ENCODE measurements at places on chromosomes 5 and 9.
A peak's percentile ranks its signal among the peaks of the same experiment; 100 is the strongest.

- DNase-seq: no peak
Observed at GRCh38 chr5:174900240-174900865, 176.0 kb downstream of the MSX2 start.

DNA sequence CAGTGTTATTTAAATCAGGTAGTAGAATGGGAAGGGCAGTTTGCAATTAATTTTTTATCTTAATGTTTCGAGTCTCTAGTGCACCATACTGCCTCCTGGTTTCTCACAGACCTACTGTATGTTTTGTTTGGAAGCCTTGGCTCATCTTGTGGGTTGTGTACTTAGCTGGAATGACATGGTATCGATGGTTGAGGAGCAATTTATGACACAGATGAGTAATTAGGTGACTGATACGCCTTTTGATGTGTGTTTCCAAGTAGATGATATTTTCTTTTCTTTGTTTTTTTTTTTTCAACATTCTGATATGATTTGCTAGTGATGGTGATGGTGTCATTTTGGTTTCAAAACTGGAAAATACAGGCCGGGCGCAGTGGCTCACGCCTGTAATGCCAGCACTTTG, 16.1 kb downstream of the BASP1 start:
- DNase-seq: no peak

DNA sequence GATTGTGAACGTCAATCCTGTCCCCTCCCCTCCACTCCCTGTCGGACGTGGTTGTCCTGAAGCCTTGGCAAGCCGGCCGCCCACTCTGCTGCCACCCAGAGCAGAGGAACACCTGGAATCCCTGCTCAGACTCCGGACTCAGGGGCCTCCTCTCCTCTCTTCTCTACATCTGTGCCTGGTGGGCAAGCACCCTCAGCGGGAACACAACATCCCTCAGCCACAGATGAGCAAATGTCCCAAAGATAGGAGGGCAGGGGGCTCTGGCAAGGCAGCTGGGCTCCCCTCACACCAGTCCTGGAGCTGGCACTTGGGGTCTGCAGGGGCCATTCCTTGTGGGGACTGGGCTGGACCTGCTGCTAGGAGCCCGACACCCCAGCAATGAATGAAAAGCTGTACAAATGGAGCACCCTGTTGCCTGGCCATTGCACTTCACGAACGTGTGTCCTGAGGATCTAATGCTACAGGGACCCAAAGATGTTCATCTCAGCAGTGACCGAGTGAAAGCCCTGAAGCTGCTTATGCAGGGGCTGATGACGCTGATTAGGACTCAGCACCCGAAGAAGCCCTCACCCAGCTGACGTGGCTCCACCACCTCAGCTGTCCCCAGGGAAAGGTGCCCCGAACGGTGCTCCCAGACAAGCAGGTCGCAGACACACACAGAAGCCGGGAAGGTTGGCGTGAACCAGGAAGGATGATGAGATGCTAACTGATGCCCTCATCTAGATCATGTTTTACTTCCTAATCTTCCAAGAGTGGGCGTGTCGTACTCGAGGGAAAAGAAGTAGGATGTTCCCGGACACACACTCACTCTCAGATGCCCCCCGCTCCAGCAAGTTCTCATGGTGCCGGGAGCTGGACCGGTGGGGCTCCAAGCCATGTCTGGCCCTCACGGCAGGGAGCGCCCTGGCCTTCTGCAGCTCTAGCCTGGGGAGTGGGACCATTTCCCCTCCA, 177.0 kb upstream of the PPP1R26 start:
- DNase-seq: no peak

GRCh38 chr5:179904463-179905160, 3.1 kb downstream of the TBC1D9B start:
- no peak for DNase-seq

DNA sequence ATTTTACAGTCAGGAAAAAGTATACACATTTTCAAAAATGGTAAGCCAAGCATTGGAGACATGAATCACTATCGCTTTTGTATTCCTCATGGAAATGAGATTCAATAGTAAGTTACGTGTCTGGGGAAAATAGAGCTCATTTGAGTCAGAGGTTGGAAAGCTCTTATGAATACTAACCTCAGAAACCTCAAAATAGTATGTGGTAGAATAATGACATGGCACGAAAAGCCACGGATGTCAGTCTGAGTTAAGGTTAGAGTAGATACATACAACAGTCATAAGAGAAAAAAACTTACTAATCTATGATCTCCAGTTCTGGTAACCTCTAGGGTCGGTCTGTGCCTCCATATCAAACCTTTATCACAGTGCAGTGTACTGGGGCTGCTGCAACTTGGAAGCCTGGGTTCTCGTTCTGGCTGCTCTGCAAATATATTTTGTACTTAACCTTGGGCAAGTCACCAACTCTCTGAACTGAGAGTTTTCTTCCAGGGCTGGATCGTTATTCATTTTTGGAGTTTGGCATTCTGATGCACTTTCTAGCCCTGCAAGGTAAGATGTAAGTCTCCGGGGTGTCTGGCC, 31.8 kb downstream of the MAP1B start:
- DNase-seq: no peak

DNA sequence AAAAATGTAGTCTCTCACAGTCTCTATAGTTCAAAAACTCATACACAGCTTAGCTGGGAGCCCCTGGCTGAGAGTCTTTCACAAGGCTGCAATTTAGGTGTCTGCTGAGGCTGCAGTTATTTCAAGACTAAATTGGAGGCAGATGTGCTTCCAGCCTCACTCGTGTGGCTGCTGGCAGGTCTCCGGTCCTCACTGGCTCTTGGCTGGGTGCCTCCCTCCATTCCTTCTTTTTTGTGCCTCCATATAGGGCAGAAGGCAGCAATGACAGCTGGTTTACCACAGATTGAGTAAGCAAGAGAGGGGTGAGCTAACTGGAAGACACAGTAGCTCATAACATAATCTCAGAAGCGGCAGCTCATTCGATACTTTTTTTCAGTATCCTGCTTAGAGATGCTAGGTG, 2167.7 kb upstream of the WWC1 start:
- DNase-seq: no peak

DNA sequence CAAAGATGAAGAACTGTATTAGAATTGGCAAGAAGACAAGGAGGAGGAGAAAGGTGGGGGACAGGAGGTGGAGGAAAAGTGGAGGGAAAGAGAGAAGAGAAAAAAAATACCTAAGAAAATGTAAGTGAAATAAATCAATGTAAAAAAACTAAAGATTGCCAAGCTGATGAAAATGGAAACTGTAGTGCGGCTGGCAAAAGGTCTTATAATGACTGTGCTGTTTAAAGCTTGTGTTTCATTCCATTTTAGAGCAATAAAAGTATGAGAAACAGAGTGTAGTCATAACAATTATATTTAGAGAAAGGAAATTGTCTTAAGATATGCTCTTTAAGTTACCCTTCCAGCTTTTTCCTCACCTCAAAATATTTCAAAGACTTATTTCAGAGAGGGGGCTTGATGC, 670.5 kb upstream of the SEMA6A start:
- no peak for DNase-seq

GRCh38 chr5:170166101-170166500, 60.4 kb downstream of the FOXI1 start:
- DNase-seq: no peak

DNA sequence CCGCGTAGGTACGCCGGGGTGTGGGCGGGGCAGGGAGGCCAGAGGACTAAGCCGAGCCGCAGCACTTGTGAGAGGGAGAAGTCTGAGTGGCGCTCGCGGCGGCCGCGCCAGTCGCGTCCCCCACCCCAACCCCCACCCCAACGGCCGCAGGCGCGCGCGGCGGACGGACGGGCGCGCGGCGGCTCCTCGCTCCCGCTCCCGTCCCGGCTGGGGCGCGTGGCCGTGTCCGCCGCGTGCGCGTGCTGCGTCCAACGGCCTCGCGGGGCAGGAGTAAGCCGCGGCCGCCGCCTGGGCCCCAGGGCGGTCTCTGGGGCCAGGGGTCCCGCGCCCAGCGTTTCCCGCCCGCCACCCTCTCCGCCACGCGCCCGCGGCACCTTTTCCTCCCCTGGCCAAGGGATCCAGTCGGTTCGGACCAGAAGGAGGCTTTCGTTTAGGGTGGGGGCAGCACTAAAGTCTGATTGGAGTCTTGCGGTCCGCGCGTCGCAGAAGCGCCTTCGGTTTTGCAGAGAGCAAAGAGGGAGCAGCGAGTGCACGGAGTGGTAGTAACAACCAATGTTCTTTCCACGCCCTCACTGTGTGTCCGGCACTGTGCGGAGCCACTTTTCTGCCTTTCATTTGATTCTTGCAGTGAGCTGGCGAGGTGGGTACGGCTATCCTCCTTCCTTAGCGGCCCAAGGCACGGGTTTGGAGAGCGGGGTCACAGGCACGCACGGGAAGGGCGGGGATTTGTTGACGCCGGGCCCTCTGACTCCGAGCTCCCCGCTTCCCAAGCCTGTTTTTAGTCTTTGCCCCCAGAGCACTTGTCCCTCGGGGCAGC, 483 bp downstream of the G3BP1 start:
- DNase-seq: peak; percentile 37

DNA sequence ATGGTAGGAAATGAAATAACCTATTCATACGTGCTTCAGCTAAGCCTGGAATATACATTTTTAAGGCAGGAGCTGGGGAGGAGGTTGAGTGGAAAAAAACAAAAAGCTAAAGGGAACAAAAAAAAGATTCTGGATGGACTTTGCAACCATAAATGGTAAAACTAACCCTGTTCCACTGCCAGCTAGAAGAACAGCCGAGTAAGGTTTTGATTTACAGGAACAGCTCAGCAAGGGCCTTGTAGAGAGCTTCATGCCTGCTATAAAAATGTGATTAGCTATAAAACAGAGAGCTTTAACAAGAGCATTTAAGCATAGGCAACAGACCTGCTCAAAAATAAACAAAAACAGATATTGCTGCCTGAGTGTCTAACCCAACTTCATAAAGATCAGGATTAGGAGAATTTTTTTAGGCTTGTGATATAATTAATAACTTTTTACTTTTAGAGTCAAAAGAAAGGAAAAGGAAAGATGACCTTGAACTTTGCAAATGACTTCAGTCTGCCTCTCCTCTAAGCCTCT, 194.8 kb downstream of the FBXL7 start:
- DNase-seq: no peak

DNA sequence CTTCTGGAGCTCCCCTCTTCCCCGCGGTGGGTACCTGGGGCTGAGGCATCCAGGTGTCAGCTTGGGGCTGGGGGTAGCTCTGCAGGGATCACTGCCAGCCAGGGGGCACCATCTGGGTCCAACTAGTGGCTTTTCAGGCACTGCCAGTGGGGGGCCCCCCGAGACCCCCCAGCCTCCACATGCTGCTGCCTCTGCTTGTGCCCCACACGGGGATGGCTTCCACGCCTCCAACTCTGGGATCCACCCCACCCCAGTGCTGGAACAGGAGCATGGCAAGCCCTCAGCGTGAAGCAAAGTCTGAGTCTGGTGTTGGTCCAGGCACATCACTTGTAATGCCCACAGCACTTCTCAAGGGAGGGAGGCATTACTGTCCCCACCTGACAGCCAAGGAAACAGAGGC, 260.5 kb upstream of the MVB12B start:
- DNase-seq: no peak

- peak; percentile 26 for DNase-seq
Observed at GRCh38 chr5:16178745-16179372, 732 bp downstream of the MARCHF11 start.

GRCh38 chr5:172777881-172778814, 7.2 kb upstream of the DUSP1 start:
- peak; percentile 59 for DNase-seq

DNA sequence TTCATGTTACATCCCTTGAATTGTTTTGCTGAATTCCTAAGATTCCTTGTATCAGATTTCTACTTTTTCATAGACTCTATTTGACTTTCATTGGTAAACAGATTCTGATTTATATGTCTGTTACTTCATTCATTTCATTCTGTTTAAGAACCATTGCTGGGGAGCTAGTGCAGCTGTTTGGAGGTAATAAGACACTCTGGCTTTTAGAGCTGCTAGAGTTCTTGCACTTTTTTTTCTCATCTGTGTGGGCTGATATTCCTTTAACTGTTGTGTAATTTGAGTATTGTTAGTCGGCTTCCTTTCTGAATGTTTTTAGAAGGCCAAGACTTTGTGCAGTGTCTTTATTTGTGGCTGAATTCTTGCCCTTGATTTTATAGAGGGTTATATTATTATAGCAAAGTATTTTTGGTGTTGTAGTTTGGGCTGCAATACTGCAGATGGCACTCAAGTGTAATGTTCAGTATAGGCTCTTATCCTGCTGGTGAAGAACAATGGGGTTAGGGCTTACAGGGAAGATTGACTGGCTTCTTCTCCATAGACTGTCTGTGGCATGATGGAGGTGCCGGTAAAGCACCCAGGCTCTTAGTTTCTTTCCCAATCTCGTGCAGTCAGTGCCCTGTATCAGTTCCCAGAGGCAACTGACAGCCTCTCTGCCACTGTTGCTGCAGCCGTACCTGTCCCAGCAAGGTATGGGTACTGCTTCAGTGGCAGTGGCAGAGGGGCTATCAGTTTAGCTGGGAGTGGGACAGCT, 162.2 kb downstream of the OXCT1 start:
- no peak for DNase-seq

- no peak for DNase-seq
Observed at GRCh38 chr9:23754551-23754950, 71.5 kb downstream of the ELAVL2 start.

DNA sequence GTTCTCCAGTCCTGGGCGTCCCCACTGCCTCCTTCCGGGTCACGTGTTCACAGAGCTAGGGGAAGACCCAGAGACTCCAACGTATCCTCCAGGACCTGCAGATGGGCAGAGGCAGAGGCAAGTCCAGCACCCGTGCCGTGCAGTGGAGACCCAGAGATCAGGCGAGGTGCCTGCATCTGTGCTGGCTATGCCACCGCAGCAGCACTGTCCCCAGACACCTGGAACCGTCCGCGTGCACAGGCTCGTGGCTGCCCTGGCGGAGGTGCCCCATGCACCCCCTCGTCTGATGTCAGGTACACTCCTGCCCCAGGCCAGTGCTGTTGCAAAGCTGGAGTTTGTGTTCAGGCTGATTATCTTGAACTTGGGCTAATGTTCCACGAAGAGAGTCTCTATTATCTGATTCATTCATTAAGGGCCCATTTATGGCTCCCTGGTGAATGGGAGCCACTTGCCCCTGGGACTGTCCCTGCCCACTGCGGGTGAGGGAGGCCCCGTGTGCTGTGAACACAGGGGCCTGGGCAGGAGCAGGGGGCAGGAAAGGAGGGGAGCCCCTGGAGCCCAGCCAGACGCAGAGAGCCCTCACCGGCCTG, 13.7 kb downstream of the IRX4 start:
- DNase-seq: no peak

DNA sequence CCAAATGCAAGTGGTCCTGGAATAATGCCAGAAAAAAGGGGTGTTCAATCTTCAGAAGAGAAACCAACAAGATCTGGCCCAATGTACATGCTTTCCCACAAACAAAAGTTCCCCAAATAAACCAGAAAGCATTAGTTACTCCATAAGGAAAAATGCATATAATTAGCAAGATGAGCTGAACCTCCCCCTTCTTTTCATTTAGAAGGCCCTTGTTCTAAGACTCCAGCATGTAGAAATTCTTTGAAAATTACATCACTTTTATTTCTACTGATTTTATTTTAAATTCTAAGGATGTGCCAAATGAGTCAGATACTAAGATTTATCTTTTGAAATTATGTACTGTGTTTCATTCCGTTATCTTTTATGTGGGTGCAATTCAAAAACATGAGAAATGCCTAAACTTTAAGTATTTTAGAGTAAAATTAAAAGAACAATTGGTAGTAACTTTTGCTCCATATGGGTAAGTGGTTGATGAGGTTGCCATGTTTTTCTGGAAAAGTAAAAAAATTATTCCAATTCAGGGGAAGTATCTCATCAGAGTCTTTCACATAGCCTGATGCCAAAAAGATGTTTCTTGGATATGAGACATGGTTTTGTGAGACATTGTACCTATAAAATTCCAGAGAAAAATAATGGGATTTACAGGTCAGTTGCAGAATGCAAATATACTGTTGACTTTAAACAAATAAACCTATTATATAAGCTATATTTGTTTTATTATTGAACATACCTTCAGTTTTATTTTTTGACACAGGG, 106.5 kb upstream of the CCDC112 start:
- no peak for DNase-seq

GRCh38 chr5:132761321-132762240, 14.4 kb downstream of the CCNI2 start:
- DNase-seq: no peak
